ENCODE measurements at places on chromosomes 4 and X.

- DNase-seq: peak; percentile 44
Observed at GRCh38 chr4:112523764-112524505, 8.0 kb upstream of the NEUROG2 start.

- DNase-seq: no peak
Observed at GRCh38 chrX:41350976-41351569, 17.1 kb downstream of the DDX3X start.

DNA sequence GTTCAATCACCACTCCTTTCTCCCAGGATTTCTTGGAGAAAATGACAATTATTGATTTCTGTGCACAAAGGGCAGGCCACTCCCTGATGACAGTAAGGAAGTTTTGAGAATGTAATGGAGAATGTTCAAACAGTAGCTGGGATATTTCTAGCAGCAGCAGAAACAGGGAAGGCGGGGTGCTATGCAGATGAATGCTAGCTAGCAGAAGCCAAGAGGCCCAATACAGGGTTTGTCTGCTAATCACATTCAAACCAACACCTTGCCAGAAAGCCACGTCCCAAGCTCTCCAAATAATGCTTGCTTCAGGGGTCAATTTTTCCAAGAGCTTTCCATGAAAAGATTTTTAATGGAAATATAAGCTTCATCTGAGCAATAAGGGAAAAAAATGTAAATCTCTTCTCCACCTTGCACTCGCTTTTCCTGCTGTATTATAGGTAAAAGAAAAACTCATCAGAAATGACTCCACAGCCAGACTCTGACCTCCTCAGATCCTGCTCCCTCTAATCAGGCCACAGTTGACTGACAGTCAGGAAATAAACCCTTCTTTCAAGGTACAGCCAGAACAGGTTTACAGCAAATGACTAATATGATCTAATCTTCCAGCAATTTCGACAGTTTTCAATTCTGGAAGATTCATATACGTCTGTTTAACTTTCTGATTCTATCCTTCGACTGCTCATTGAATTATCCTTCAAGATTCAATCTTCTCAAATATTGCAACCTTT, 84.7 kb upstream of the PCDH19 start:
- no peak for DNase-seq

- DNase-seq: no peak
Observed at GRCh38 chrX:107559506-107559905, 68.8 kb upstream of the PRPS1 start.

DNA sequence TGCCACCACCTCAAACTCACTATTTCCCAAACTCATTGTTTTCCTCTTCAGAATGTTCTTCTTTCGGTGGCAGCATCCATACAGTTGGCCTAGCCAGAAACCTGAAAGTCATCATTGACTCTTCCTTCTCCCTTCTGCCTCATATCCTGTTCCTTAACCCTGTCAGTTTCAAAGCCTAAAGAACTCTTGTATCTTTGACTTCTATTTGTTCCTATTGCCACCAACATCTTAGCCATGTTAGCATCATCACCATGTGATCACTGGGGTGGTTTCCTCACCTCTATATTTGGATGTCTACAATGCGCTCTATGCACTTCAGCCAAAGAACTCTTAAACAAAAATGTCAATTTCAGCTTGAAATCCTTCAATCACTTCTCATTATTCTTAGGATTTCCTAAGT, 29.0 kb downstream of the DDX60L start:
- DNase-seq: no peak

- DNase-seq: no peak
Observed at GRCh38 chr4:168615294-168616065, 118.6 kb downstream of the PALLD start.

GRCh38 chrX:149633511-149633910, 1.9 kb upstream of the TMEM185A start:
- no peak for DNase-seq

GRCh38 chr4:25061602-25062001, 30.9 kb upstream of the LGI2 start:
- DNase-seq: no peak

DNA sequence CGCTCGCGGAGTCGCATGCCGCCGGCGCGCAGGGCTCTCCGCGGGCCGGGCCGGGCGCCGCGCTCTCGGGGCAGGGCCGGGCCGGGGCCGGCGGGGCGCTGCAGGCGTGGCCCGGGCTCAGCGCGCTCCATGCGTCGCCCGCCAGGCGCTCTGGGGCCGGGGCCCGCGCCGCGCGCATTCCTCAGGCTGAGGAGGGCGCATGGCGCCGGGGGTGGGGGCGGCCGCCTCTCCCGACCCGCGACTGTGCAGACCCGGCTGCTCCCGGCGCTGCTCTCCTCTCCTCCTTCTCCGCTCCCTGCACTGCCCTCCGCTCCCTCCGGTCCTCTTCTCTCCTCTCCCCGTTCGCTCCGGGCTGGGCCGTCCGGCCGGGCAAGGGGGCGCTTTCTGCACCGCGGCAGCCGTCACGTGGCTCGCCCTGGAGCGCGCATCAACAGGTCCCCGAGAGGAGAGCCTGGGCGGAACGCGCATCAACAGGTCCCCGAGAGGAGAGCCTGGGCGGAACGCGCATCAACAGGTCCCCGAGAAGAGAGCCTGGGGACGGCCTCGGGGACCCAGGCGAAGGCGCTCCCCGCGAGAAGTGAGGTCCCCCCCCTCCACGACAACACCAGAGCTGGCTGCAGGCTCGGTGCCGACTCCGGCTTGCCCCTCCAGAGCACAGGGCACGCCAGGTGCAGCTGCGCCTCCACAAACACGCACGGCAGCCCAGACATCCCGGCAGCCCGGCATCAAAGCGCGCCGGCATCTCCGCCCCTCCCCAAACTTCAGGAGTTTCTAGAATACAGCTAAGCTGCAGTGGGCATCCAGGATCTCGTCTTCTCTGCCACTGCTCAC, 12.9 kb downstream of the PPP2R3B start:
- no peak for DNase-seq

GRCh38 chrX:56729152-56729850, at the start of gene NBDY:
Gene NBDY, plus strand, starts transcription at chrX:56729243. Its CDS starts 111 bp downstream, at chrX:56729354.
- DNase-seq: no peak

GRCh38 chrX:84188320-84188834, 378 bp upstream of the RPS6KA6 start:
- no peak for DNase-seq

GRCh38 chr4:37441231-37442061, 196.9 kb downstream of the NWD2 start:
- DNase-seq: no peak

DNA sequence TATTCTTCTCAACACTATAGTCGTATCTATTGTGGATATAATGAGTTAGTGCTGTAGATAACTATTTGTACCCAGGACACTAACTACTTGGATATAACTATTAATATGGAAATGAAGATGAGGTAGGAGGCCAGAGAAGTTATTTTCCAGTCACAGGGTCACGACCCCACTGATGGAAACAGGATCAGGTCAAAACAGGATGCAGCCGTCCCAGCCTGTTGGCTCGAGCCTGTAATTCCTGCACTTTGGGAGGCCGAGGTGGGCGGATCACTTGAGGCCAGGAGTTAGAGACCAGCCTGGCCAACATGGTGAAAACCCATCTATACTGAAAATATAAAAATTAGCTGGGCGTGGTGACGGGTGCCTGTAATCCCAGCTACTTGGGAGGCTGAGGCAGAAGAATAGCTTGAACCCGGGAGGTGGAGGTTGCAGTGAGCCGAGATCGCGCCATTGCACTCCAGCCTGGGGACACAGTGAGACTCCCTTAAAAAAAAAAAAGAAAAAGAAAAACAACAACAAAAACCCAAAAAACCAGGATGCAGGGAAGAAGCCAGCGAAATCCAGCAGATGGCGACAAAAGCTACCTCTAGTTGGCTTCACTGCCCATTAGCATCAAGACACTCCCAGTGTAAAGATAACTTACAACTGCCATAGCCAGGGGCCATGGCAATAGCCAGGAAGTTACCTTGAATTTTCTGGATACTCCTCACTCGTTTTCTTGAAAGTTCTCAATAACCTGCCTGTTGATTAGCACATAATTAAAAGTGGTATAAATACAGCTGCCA, 37.9 kb upstream of the NKAP start:
- DNase-seq: no peak

DNA sequence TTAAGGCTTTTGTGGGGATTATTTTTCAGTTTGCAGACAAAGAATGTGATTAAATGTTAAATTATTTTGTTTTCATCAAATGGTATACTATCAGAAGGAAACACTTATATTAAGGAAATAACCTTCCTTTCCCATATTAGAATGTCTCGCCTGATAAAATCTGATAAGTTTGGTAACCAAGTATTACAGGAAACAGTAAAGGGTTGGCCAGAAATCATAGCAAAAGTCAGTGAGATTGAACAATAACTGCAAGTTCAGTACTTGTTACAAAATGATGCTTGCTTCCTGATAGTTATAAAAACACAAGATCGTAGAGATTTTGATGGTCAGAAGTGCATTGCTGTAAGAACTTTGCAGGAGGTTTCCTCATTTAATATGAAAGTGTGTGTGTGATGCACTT, 40.5 kb downstream of the FABP2 start:
- DNase-seq: no peak

GRCh38 chrX:18017411-18017810, 156.3 kb upstream of the RAI2 start:
- DNase-seq: no peak

DNA sequence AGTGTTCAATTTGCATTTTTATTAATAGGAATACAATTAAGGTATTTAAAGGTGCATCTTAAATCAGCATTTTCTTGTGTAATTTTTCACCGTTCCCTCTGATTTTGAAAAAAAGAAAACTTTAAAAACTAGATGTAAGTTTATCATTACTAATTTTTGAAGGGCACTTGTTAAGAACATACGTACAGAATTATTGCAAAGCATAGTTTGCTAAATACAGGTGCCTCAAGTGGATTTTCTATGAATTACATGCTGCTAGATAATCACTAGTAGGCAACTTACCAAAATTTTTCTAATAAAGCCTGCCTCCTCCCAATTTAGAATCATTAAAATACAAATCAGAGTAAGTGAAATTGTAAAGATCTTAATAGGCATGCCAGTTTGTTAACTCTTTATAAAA, 8.5 kb downstream of the CNKSR2 start:
- DNase-seq: no peak

- DNase-seq: no peak
Observed at GRCh38 chrX:104172788-104173187, 6.5 kb downstream of the FAM199X start.

- DNase-seq: no peak
Observed at GRCh38 chrX:53659039-53659438, 27.5 kb downstream of the HUWE1 start.

- DNase-seq: no peak
Observed at GRCh38 chr4:2836391-2836859, 7.2 kb upstream of the ADD1 start.

GRCh38 chr4:20679951-20680350, 20.3 kb upstream of the PACRGL start:
- DNase-seq: no peak

- no peak for DNase-seq
Observed at GRCh38 chr4:137393044-137393443, 139.2 kb downstream of the PCDH18 start.

DNA sequence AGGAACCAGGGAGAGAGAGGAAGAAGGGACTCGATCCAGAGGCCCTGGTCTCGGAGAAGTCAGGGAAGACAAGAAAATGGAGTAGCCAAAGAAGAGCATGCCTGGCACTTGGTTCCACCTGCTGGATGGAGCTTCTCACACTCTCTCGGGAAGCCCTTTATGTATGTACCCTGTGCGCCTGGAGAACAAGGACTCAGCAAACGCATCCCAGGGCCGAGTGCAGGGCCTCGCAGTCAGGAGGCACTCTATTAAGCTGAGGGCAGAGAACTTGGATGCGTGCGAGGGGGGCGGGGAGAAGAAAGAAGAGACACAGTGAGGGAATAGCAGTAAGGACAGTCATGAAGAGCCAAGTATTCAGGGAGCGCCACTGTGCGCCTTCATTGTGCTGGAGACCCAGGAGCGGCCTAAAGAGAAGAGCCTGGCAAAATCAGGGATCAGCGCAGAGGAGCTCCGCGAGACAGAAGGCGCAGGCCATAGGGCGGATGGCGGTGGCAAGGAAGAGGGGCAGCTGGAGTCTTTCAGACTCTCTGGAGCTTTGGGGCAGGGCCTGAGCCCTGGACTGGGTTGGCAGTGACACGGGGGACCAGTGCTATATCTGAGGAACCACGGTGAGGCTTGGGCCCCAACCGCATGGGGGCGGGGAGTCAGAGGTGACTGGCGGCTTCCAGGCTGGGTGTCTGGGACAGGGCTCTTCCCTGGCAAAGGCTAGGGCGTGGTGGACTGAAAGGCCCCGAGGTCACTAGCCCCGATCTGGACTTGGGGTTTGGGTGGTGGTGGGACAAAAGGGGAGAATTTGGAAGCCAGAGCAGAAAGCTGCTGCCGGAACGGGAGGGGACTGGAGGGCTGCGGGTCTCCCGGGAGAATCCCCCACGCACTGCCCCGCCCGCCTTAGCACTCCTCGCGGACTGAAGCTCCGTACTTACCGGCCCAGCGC, 1.9 kb upstream of the SEPTIN6 start:
- no peak for DNase-seq

DNA sequence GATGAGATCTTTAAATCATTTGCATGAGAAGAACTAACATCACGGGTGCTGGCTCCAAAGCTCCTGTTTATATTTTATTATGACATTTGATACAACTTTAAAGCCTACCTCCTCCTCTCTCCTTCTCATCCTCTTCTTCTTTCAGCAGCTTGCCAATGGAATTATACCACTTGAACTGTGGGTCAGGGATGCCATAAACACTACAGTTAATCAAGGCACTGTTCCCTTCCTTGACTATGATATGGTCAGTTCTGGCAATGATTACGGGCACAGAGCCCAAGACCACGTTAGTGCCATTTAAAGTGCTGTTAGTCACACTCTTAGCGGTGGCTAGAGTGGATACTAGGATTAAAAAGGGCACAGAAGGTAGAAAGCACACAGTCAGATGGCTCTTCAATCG, 20.7 kb downstream of the MFAP3L start:
- no peak for DNase-seq

DNA sequence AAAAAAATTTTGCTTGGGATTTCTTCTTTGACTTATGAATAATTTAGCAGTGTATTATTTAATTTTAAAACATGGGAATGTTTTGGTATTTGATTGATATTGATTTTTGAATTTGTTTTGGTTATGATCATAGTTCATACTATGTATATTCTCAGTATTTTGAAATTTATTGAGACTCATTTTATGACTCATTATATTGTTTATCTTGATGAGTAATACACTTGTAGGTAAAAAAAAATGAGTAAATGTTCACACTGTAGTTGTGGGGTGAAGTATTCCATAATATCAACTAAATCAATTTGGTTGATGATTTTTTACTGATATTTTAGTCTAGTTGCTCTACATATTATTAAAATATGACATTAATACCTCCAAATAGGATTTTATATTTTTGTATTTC, 1142.2 kb downstream of the ADGRL3 start:
- DNase-seq: no peak

- no peak for DNase-seq
Observed at GRCh38 chr4:165537028-165537648, 158.3 kb downstream of the CPE start.
